Caco-2 (cell line): ENCODE measurements at places on chromosomes 1 and 21. TPM values are rescaled to one million over a fixed set of nuclear protein-coding genes. Genes with fewer than 3 reads are reported as not detected.

AMY1A gene
- not detected in 2 replicates for total RNA-seq

HAO2 gene
- 0.27 and 0.39 TPM in 2 replicates for total RNA-seq

CCDC181 gene
- total RNA-seq = 0.23 and 0.42 TPM in 2 replicates

AMY1C gene
- not detected in 2 replicates for total RNA-seq

GRIK3 gene
- total RNA-seq = not detected in 2 replicates

UBE4B gene
- total RNA-seq = 40.2 and 40.3 TPM in 2 replicates

MCOLN2 gene
- total RNA-seq = not detected in 2 replicates

GJA8 gene
- not detected in 2 replicates for total RNA-seq

LMX1A gene
- total RNA-seq = not detected in 2 replicates

GPR37L1 gene
- 0.07 TPM in 2 replicates for total RNA-seq

SZT2 gene
- 29.0 and 31.6 TPM in 2 replicates for total RNA-seq

GRCh38 chr1:232149287-232150201, 480.4 kb downstream of the SIPA1L2 start:
- no peak overlapping the region for H3K27ac ChIP-seq
- DNase-seq = no peak

- no peaks in the 10 kb centered on the region for H3K36me3 ChIP-seq
- H3K4me3 ChIP-seq = no peak overlapping the region
These were observed 10.8 kb upstream of the MYOM3 start for GRCh38 chr1:24122776-24123175.

DNA sequence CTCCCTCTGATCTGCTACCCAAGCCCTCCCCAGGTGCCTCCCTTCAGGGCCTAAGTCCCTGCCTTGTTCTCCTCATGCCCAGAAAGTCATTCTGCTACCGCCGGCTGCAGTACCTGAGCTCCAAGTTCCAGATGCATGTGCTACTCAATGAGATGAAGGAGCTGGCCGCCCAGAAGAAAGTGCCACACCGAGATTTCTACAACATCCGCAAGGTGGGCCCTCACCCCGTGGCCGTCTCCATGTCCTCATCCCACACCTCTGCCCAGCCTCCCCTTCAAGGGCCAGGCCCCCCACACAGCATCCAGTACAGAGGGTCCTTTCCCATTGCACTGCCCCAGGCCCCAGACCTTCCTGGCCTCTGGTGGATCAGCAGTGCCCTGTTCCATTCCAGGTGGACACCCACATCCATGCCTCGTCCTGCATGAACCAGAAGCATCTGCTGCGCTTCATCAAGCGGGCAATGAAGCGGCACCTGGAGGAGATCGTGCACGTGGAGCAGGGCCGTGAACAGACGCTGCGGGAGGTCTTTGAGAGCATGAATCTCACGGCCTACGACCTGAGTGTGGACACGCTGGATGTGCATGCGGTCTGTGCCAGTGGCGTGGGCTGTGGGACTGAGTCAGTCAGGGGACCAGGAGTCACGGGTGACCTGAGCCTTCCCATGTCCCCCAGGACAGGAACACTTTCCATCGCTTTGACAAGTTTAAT, 8.2 kb downstream of the AMPD2 start:
- no peak overlapping the region for H3K27ac ChIP-seq
- no peaks in the 10 kb centered on the region for H3K36me3 ChIP-seq
- H3K4me1 ChIP-seq = no peaks in the 10 kb centered on the region

DNA sequence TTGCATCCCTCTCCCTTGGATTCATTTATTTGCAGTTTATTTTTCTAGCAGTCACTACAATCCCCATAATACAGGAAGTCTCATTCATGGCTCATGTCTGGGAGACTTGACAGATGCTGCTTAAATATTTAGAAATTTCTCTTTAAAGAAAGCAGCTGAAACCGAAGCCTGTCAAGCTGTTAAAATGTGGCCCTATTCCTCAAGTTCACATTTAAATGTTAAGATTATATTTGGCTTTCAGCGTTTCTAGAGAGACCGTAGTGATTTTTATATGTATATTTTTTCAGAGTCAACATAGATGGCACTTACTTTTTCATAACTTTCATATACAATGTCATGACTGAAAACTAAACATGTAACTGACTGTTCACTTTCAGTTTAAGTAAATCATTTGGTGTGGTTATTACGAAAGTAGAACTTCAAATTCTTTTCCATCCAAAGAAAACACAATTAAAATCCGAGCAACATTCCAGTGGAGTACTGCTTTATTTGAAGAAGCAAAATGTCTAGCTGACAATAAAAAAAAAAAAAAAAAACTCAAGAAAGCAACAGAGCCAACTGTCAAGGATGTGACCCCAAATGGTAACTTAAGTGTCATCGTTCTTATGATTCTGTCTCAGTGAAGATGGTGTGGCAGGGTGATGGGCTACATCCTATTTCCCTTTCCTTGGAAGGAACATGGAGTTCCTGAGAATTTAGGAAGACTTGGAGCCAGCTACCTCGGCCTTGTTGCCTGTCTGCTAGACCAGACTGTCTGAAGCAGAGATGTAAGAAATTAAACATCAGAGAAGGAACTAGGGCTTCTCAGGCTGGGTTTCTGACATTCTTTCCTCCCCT, 37.8 kb downstream of the MIS18A start:
- no peaks in the 10 kb centered on the region for H3K36me3 ChIP-seq
- H3K4me3 ChIP-seq = no peak overlapping the region
- no peaks in the 10 kb centered on the region for H3K4me1 ChIP-seq
- no peaks in the 10 kb centered on the region for H3K27me3 ChIP-seq
- no peak for DNase-seq
- no peak overlapping the region for H3K27ac ChIP-seq

GRCh38 chr1:243580984-243581383, 269.1 kb downstream of the AKT3 start:
- H3K36me3 ChIP-seq = no peaks in the 10 kb centered on the region
- H3K4me3 ChIP-seq = no peak overlapping the region
- DNase-seq = no peak

DNA sequence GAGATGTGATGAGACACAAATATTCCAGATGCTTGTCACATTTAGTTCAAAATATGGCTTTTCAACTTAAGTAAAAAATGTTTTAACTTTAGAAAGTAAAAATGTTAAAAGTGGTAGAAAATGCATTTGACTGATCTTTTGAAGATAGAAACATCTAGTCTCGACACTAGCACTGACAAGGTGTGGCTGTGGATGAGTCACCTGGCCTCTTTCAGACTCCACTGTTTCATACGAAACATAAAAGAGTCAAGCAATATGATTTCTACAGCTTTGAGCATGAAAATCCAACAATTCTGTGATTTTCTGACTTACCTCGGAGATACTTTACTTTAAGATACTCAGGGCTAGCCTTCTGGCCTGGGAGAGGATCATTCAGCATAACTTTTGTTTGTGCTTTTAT, 47.7 kb downstream of the TTC13 start:
- no peaks in the 10 kb centered on the region for H3K27me3 ChIP-seq
- no peak overlapping the region for H3K4me3 ChIP-seq
- H3K27ac ChIP-seq = no peak overlapping the region
- no peak for DNase-seq
- H3K4me1 ChIP-seq = peaks cover 5% of the 10 kb centered on the region
- H3K36me3 ChIP-seq = no peaks in the 10 kb centered on the region; the same call in 1 of the 2 replicates

DNA sequence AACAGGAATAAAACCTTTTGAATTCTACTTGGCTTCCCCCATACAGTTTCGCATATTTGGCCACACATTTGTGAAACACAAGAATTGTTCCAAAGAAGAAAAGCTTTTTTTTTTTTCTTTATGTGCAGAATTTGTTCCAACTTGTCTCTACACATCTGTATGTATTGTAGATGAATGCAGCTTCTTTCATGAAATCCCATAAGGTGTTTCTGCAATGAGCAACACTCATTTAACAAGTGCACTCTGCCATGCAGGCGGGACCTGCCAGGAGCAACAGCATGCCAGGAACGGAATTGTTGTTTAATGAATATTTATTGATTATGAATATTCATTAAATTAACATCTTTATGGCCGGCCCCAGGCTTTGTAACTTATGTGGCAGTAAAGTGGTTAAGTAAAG, 1075.0 kb downstream of the TTLL7 start:
- no peaks in the 10 kb centered on the region for H3K4me1 ChIP-seq
- H3K27me3 ChIP-seq = no peaks in the 10 kb centered on the region
- no peak for DNase-seq
- no peak overlapping the region for H3K27ac ChIP-seq

GRCh38 chr1:200314085-200314750, 95.6 kb downstream of the ZNF281 start:
- H3K27me3 ChIP-seq = no peaks in the 10 kb centered on the region
- H3K4me1 ChIP-seq = peaks cover 28% of the 10 kb centered on the region
- peak; percentile 59 for DNase-seq
- H3K27ac ChIP-seq = peak overlapping the region; percentile 86

- no peak for DNase-seq
- H3K4me3 ChIP-seq = no peak overlapping the region
- no peaks in the 10 kb centered on the region for H3K27me3 ChIP-seq
- H3K4me1 ChIP-seq = no peaks in the 10 kb centered on the region
These were observed 359.3 kb downstream of the SMYD3 start for GRCh38 chr1:246147524-246148461.

DNA sequence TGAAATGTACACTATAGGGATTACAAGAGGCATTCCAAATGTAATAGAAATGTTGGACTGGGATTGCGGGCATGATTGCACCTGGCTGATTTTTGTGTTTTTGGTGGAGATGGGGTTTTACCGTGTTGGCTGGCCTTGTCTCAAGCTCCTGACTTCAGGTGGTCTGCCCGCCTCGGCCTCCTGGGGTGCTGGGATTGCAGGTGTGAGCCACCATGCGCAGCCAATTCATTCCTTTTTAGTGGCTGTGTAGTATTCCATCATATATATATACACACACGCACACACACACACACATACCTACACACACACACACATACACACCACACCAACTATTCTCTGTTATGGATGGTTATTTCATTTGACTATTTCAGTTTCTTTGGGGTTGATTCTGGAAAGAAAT, 4.7 kb upstream of the ATP6V1G3 start:
- H3K27ac ChIP-seq = no peak overlapping the region
- no peaks in the 10 kb centered on the region for H3K36me3 ChIP-seq
- DNase-seq = no peak
- H3K27me3 ChIP-seq = no peaks in the 10 kb centered on the region

GRCh38 chr1:115641762-115642167, at the start of gene VANGL1:
Gene VANGL1 (plus strand): TSS chr1:115641970. CDS start chr1:115651414, 9,444 bp downstream.
- no peaks in the 10 kb centered on the region for H3K36me3 ChIP-seq
- H3K27me3 ChIP-seq = no peaks in the 10 kb centered on the region
- peak within 1 kb of the TSS; percentile 78 for H3K4me3 ChIP-seq

GRCh38 chr1:159993911-159994310, 37.9 kb downstream of the PIGM start:
- H3K4me1 ChIP-seq = peaks cover 14% of the 10 kb centered on the region
- H3K36me3 ChIP-seq = no peaks in the 10 kb centered on the region
- H3K27me3 ChIP-seq = no peaks in the 10 kb centered on the region
- no peak for DNase-seq
- H3K27ac ChIP-seq = no peak overlapping the region

GRCh38 chr1:166470014-166470413, 303.2 kb upstream of the FAM78B start:
- DNase-seq = no peak
- no peak overlapping the region for H3K27ac ChIP-seq
- H3K4me1 ChIP-seq = 0 out of 2 replicates have a peak, but pooled peaks cover 5% of the 10 kb centered on the region

- H3K4me3 ChIP-seq = no peak overlapping the region
- H3K36me3 ChIP-seq = no peaks in the 10 kb centered on the region
- no peak for DNase-seq
- no peaks in the 10 kb centered on the region for H3K27me3 ChIP-seq
These were observed 52.4 kb upstream of the SSX2IP start for GRCh38 chr1:84742653-84743052.

DNA sequence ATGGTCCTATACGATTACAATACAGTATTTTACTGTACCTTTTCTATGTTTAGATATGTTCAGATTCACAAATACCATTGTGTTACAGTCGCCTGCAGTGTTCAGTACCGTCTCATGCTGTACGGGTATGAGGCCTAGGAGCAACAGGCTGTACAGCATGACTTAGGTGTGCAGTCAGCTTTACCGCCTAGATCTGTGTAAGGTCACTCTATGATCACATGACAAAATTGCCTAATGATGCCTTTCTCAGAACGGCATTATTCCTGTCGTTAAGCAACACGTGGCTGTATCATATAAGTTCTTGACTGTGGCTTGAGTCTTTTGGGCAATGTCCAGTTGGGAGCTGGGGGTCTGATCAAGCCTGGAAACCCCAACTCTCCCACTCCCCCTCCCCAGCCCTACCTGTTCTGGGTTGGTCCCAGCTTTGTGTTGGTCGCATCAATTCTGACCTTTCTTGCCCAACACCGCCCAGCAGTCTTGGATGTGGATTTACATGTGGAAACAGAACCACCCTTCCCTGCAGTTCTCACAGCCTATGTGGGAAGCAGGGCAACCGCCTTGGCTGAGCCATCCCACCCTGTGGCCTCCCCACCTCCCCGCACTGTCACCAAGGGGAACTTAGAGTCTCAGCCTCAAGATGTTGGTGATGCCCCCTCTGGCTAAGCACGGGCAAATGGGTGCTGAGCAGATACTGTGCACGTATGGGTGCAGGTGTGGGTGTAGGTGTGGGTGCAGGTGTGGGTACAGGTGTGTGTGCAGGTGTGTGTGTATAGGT, 80.2 kb upstream of the ACTL8 start:
- H3K4me1 ChIP-seq = no peaks in the 10 kb centered on the region
- no peak for DNase-seq
- H3K27me3 ChIP-seq = no peaks in the 10 kb centered on the region

DNA sequence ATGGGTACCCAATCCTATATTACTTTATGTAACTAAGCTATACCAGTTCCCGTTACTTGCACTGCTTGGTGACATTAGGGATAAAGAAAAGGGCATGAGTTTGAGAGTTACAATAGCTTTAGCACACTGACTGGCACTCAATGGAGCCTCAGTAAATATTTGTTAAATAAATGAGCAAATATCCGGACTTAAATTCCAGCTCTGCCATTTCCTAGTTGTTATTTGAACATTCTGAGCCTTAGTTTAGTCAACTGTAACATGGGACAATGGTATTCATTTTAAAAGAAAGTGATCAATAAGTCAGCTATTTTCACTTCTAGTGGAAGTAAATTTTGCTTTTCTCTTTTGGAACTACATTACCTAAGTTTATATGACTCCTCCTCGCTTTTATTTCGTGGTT, 198.7 kb downstream of the ZC3H11B start:
- H3K36me3 ChIP-seq = no peaks in the 10 kb centered on the region
- no peak overlapping the region for H3K4me3 ChIP-seq
- H3K27me3 ChIP-seq = no peaks in the 10 kb centered on the region
- no peak overlapping the region for H3K27ac ChIP-seq

DNA sequence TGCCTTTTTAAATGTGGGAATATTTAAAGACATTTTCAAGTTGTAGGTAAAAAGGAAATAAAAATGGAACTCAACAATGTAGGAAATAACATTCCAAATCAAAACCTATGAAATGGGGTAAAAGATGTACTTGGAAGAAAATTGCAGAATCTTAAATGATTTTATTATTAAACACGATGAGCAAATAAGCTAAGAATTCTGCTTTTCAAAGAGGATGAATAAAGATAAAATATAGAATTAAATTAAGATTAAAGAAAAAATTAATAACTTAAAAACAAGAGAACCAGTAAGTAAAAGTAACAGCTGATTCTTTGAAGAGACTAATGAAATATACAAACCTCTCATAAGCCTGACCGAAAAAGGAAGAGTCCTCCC, 74.0 kb downstream of the NPHP4 start:
- no peak overlapping the region for H3K27ac ChIP-seq
- no peaks in the 10 kb centered on the region for H3K27me3 ChIP-seq
- no peak for DNase-seq
- H3K4me3 ChIP-seq = no peak overlapping the region
- no peaks in the 10 kb centered on the region for H3K4me1 ChIP-seq
- no peaks in the 10 kb centered on the region; the same call in 1 of the 2 replicates for H3K36me3 ChIP-seq

GRCh38 chr1:69123486-69123885, 444.2 kb upstream of the LRRC7 start:
- no peak overlapping the region for H3K27ac ChIP-seq
- no peaks in the 10 kb centered on the region for H3K27me3 ChIP-seq
- H3K36me3 ChIP-seq = no peaks in the 10 kb centered on the region
- H3K4me3 ChIP-seq = no peak overlapping the region
- DNase-seq = no peak

GRCh38 chr1:59947047-59947938, 20.7 kb upstream of the CYP2J2 start:
- H3K4me3 ChIP-seq = no peak overlapping the region
- no peaks in the 10 kb centered on the region for H3K36me3 ChIP-seq
- no peaks in the 10 kb centered on the region for H3K4me1 ChIP-seq
